ENCODE measurements at places on chromosomes 3 and 15.

GRCh38 chr15:68991723-68992122 is 22.8 kb upstream of the NOX5 start:
- DNase-seq: no peak

GRCh38 chr3:181756645-181757297 is 45.0 kb downstream of the SOX2 start:
- no peak for DNase-seq

DNA sequence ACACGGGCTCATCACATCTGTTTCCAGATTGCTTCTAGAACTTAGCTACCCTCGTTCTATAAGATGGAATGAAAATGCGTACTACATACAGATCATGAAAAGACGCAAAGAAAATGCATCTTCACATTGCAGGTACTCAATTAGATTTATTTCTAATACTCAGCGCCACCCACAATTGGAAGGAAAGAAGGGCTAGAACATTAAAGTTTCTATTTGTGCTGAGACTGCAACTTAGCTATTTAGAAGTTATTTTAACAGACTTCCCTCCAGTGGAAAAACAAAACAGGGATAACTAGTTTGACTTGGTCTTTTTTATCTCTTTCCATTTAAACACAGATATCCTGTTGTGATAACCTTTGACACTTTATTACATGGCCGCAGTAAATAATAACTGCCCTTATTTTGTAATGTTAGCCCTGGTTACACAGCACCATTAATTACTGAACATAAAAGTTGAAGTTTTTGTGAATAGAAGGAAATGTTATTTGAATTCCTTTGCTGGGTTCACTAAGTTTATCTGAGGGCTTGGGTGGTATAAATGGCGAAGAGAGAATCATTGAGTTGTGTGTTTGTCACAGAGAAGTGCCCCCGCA is 86.9 kb upstream of the SLC25A26 start:
- no peak for DNase-seq

GRCh38 chr3:105162448-105162847 is 204.3 kb upstream of the ALCAM start:
- DNase-seq: no peak

- no peak for DNase-seq
Measured at GRCh38 chr15:29571792-29572431, 250.4 kb downstream of the TJP1 start.

- no peak for DNase-seq
Measured at GRCh38 chr3:197989651-197990050, 29.6 kb downstream of the LMLN start.

GRCh38 chr15:95018888-95019545 is 787.7 kb downstream of the MCTP2 start:
- DNase-seq: no peak

- no peak for DNase-seq
Measured at GRCh38 chr15:60634815-60635214, 155.9 kb upstream of the ICE2 start.

- DNase-seq: no peak
Measured at GRCh38 chr3:186599142-186599784, 13.6 kb upstream of the AHSG start.

- peak; percentile 24 for DNase-seq
Measured at GRCh38 chr15:89647191-89647851, 7.9 kb downstream of the KIF7 start.

All from stimulated activated CD8-positive, alpha-beta memory T cell treated with anti-CD3 and anti-CD28 coated beads, Interleukin-15, amount 100 ng/mL, for 1 hour (primary cell).